ENCODE measurements at places on chromosomes 6 and 20.

DNA sequence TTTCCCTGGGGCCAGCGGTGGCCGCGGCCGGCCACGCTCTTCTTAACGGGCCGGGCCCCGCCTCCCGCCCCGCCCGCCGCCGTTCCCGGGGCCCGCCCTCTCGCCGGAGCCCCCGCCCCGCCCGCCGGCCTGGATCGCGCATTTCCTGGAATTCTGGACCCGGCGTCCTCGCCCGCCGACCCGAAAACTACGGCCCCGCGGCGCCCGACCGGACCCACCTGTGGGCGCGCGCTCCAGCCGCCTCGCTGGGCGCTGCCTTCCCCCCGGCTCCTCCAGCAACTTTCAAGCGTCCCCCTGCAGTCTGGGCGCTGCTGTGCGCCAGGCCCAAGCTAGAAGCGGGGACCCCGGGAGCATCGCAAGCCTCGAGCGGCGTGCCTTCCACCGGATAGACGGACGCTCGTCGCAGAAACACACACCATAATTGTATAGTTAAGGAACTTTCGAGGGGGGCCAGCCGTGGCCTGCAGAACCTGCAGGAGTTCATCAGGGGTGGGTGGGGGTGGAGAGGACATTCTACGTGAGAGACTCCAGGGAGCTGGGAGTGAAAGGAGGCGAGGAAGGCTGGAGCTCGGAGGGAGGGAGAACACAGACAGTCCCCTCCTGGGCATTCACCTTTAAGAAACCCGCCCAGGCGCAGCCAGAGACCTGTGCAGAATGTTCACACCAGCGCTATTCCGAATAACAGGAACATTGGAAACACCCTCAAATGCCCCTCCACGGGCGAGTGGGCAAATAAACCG is at the start of gene ADA:
ADA (minus strand) TSS at position 16 of the 740 bp plus-strand sequence. CDS start 92 bp downstream, outside the sequence.
- peak; percentile 50 for ATAC-seq

DNA sequence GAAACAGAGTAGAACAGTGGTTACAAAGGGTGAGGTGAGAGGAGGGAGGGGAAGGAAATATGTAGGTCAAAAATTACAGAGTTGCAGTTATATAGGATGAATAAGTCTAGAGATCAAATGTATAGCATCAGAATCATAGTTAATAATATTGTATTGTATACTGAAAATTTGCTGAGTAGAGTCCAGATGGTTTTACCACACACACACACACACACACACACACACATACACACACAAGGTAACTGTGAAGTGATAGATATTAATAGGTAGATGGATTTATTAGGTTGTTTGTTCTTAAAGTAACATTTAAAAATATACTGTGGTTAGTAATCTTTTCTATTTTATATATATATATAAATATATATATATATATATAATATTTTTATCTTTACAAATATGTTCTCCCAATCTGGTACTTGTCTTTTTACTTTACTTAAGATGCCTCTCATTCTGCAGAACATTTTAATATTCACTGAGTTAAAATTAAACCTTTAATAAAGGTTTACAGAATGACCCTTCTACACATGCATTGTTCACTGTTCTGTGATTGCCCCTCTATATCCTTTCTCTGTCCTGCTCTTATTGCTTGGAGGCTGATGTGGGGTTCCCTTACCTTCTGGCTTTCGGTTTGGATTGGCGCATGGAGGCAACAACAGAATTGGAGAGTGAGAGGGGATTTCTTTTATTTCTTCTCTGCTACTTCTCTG is 408 bp downstream of the PTCHD4 start:
- no peak for ATAC-seq

- ATAC-seq = peak; percentile 90
Observed at GRCh38 chr6:18405477-18406293, 18.5 kb downstream of the RNF144B start.

DNA sequence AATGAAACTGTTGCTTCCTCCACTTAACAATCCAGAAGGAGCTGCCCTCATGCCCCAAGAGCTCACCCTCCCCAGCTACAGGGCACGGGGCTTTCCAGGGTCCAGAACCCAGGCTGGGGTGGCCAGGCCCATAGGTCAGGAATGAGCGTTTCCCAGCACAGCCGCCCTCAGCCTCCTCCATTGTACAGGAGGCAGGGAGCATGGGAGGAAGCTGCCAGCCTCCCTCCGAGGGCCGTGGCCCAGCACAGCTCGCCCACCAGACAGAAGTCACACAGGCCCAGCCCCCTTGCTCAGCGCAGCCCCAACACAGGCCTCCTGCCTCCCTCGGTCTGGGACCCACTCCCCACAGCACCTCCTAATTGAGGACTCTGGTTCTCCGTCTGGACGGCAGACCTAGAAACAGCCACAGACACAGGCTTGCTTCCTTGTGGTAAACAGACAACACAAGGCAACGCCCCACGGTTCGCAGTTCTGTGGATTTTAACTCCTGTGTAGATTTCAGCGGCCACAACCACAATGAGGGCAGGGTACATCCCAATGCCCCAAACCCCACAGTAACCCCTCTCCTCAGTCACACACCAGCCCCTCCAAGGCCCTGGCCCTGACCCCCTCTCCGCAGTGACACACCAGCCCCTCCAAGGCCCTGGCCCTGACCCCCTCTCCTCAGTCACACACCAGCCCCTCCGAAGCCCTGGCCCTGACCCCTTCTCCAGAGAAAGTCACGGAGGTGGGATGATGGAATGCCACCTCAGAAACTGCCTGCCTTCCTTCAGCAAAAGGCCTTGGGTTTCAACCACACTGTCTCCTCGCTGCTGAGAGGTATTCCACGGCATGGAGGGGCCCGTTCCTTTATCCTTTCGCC is 173.5 kb downstream of the DLL1 start:
- ATAC-seq = no peak

DNA sequence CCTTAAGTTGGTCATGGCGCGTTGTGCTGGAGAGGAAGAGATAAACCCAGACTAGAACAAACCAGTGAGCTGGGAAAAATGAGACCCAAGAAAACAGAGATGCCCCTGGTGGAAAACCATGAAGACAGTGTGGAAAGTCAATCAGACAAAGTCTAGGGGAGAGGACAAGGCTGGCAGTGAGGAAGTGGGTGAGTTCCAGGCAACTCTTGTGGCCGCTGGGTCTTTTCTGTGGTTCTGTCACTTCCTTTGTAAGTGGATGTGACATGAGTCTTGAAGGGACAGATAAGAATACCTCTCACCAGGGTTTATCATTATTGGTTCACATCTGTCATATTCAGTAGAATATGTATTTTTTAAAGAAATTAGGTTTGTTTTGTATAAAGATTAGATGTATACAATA is 738.4 kb downstream of the DHX35 start:
- ATAC-seq = no peak

DNA sequence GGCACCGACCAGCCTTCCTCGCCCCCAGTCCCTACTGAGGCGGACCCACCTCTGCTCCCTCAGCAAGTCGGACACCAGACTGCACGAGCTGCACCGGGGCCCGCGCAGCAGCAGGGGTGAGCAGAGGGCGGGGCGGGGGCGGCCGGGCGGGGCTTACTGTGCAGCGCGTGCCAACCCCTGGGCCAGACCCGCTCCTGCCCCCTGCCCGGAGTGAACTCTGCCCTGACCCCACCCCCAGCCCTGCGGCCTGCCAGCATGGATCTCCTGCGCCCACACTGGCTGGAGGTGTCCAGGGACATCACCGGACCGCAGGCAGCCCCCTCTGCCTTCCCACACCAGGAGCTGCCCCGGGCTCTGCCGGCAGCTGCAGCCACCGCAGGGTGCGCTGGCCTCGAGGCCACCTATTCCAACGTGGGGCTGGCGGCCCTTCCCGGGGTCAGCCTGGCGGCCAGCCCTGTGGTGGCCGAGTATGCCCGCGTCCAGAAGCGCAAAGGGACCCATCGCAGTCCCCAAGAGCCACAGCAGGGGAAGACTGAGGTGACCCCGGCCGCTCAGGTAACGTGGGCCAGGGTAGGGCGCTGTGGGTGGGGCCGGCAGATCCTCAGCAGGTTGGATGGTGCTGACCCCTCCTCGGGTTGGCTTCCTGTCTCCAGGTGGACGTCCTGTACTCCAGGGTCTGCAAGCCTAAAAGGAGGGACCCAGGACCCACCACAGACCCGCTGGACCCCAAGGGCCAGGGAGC is 1.5 kb upstream of the SLC2A4RG start:
- no peak for ATAC-seq

DNA sequence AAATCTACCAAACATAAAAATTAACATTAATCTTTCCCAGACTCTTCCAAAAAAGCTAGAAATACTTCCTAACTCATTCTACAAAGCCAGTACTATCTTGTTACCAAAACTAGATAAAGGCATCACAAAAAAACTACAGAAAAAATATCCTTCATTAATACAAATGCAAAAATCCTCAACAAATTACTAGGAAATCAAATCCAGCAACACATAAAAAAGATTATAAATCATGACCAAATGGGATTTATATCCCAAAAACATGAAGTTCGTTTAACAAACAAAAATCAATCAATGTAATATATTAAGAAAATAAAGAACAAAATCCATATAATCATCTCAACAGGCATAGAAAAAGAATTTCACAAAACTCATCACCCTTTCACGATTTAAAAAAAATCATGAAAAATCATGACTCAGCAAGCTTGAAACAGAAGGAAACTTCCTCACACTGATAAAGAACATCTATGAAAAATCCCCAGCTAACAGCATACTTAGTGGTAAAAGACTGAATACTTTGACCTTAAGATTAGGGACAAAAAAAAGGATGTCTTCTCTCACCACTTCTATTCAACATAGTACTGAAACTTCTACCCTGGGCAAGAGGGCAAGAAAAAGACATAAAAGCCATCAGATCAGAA is 43.2 kb downstream of the RANBP9 start:
- ATAC-seq = no peak

All from esophagus mucosa (tissue), 1 donor.